ENCODE measurements at places on chromosomes 16 and 17.

DNA sequence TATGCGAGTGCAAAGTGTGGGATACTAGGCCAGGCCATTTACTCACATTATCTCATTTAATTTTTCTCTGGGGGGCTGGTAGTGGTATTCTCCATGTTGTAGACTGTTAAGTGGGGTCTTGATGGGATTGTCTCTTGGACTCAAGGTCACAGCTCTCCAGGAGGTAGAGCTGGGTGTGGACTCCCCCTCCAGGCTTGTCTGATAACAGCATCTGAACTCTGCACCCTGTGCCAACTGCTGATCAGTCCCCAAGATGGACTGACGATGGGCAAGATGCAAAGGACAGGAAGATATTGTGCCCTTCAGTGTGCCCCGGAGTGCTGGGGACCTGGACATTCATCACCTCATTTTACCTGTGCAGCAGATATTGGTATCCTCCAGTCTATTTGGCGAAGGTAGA lies 147.8 kb downstream of the MSI2 start:
- no peak for DNase-seq

DNA sequence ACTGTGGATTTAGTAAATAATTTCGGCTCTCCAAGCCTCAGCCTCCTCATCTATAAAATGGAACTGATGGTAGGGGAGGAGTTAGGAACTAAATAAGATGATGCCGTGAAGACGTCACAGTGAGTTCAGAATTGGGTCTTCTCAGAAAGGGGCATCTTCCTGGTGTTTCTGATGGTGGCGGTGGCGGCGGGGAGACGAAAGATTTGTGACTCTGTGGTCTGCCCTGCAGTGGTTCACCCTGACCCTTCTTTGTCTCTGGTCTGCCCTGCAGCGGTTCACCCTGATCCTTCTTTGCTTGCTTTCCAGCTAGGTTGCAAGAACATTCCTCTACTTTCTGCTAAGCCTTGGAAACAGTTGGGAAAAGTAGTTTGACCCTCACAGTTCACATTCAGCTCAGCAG lies 34.3 kb downstream of the WFDC1 start:
- DNase-seq: no peak

GRCh38 chr16:67431775-67432505 lies 1.0 kb downstream of the HSD11B2 start:
- DNase-seq: no peak

DNA sequence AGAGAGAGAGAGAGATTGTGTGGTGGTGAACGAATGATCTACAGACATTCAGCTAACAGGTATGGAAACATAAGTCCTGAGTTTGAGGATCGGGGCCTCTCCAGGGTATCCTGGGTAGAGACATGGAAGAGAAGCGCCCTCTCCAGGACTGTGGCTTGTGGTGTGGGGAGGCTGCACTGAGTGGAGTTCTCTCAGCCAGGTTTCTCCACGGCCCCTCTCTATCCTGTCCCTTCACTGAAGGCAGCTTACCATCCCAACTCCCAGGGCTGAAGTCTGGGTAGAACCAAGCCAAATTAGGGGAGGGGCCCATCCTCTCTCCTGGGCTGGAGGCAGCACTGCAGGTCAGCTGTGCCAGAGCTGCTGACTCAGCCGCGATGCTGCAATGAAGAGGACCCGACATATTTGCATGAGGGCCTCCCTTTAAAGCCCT lies 6.2 kb downstream of the C1QL1 start:
- peak; percentile 53 for DNase-seq

DNA sequence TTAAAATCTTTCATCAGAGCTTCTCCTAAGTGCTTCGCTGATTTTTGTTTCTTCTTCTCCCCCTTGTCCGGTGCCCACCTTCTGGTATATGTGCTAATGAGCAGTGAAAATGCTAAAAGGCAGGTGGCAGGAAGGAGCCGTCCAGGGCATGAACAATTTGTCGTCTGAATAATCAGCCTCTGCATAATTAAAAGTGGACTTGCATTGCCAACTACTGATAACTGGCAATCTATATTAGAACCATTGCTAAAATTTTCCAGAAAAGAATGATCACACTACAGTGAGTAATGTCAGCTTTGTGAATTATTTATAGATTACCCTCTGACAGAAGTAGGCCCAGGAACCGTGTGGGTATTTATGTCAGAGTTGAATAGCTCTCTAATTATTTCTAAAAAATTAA lies 28.1 kb downstream of the SERPINF1 start:
- DNase-seq: no peak

Measured in BE2C (cell line).